ENCODE measurements at places on chromosomes 1 and 21.

DNA sequence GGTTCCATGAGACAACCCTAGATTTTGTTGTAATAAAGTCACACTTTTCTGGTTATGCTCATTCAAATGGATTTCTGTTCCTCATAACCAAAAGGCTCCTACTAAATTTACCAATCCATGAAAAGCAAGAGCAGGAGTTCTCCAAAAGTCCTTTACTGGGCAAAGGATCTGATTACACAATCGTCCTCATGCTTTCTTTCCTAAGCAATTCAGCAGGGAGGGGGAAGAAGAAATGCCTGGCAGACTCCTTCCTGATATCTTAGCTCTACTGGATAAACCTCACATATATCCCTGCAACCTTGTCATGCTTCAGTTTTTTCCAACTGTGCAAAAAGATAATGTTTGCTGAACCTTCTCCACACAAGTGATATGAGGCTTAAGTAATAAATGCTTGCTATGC lies 67.6 kb upstream of the GUCA2B start:
- DNase-seq = no peak

DNA sequence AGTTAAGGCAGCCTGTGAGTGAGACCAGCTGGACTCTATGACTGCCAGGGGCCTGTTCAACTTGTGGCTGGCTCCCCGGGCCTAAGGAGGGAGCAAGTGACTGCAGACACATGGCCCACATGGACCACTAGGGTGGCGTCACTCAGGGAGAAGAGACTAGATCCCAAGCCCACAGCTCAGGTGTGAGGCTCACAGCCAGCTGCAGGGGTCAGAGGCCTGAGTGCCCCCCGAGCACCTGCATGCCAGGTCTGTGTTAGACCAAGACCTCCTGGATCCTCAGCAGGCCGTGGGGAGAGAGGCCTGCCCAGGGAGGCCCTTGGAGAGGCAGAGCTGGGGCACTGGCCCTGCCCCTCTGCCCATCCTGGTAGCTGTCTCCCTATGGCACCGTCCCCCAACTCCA lies 142.4 kb upstream of the RUNX3 start:
- no peak for DNase-seq

DNA sequence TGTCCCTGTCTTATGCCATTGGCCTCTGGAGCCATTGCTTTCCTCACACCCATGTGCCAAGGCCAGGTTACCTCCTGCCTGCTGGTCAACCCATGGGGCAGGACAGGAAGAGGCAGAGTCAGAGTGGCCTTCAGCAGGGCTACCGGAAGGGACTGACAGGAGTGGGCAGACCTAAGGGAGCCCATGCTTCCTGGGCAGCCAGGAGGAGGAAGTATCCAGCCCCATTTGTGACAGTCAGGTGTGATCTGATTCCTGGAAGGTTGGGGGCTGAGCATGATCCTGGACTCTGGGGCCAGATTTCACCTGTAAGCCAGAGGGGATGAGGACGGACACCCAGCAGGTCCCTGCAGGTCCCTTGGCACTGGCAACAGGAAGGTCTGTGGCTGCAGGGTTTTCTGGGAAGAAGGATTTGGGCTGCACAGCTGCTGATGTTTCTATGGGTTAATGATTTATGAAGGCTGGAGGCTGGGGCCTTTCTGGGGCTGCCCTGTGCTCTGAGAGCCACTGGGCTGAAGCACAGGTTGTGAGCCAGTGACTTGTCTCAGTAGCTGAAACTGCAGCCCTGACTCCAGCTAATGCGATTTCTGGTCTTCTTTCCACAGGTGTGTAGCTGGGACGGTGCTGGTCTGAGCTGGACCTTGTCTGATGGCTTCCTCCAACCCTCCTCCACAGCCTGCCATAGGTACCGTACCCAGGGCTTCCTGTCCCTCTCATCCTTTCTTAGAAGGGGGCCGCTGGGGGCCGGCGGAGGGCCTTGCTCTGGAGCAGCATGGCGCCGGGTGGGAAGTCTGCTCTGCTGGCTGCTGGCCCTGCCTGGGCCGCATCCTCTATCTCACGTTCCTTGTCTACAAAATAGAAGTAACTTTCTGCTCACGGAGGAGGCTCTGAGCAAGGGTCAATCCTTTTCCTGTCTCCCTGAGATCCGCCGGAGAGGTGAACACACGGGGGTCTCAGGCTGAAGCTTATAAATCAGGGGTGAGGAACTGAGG lies 40.7 kb downstream of the ARHGEF10L start:
- DNase-seq = no peak

DNA sequence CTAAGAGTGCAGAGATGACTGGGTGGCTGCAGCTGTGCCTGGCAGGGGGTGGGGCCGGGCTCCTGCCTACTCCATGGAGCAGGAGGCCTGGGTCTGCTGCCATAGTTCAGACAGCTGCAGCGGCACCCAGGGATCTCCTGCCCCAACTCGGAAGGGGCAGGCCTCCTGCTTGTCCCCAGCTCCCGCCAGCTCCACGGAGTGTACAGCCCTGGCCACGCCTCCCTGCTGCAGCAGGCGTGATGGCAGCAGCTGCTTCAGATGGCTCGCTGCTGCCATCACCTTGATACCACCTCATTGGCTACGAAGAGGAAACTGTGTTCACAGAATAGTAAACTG lies 35.9 kb downstream of the ACTL8 start:
- DNase-seq = no peak

GRCh38 chr1:10484521-10484920 lies 9.8 kb downstream of the PEX14 start:
- no peak for DNase-seq

- DNase-seq = no peak
Observed at GRCh38 chr21:46515109-46515508, 56.4 kb downstream of the DIP2A start.

GRCh38 chr1:58996341-58997059 lies 212.7 kb upstream of the JUN start:
- no peak for DNase-seq

DNA sequence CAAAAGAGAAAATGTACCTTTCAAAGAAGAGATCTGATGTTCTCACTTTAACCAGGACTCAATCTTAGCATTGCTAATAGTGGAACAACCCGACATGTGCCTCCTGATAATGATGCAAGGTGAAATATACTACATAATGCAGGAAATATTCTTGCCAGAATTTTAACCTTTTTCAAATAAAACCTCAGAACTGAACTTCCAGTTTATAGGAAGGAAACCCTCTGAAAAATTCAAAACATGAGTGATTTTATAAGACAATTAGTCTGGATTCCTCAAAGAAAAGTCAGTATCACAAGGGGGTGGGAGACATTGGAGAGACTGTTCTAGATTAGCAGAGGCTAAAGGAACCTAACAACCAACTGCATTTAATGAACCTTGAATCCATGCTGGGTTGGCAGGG lies 18.1 kb downstream of the AHCYL1 start:
- no peak for DNase-seq

GRCh38 chr1:103901072-103901471 lies 151.4 kb downstream of the AMY1C start:
- no peak for DNase-seq

DNA sequence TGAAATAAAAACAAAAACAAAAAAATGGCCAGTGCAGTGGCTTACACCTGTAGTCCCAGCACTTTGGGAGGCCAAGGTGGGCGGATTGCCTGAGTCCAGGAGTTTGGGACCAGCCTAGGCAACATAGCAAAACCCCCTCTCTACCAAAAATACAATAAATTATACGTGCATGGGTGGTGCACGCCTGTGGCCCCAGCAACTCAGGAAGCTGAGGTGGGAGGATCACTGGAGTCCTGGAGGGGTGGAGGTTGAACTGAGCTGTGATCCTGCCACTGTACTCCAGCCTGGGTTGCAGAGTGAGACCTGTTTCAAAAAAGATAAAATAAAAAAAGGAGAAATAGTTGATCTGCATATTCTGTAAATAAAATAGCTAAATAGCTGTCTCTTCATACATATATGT lies 41.2 kb downstream of the HS2ST1 start:
- no peak for DNase-seq

DNA sequence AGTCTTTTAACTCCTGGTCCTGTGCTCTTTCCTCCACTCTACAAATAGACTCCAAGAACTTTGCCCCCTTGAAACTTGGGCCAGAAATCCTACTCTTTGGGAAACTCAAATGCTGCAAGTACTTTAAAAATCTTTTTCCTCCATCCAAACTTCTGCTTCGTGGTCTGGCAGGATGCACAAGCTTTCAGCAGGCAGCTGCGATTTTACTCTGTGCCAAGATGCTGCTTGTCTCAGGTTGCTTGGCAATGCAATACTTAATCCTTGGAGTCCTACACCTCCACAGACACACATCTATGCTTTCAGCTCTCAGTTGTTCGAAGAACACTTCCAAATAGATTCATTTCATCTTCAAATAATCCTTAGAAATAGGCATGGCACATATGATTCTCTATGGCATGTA lies 435.3 kb upstream of the USP24 start:
- DNase-seq = no peak

DNA sequence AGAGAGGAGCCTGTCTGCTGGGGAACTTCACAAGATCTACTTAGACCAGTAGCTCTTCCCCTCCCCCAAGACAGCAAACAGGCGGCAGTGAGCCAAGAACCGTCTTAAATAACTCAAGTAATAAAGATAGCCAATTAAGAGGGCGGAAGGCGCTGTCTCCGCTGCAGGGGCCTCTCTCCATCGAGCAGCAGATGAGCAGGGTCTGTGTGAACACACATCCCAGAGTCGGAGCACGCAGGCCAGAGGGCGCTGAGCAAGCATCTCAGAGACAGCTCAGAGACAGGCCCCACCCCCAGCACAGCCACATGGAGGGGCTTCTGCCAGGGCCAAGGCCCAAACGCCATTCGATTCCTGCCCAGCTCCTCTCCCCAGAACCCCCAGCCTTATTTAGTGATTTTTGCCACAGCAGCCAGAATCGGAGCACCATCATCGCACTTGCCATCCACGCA lies 11.1 kb downstream of the IFFO2 start:
- no peak for DNase-seq

- no peak for DNase-seq
Observed at GRCh38 chr1:12525311-12526181, 92.5 kb downstream of the DHRS3 start.

GRCh38 chr21:27422435-27422834 lies 455.5 kb upstream of the ADAMTS5 start:
- DNase-seq = no peak

GRCh38 chr1:91948501-91949355 lies 473 bp upstream of the BRDT start:
- DNase-seq = peak; percentile 7

DNA sequence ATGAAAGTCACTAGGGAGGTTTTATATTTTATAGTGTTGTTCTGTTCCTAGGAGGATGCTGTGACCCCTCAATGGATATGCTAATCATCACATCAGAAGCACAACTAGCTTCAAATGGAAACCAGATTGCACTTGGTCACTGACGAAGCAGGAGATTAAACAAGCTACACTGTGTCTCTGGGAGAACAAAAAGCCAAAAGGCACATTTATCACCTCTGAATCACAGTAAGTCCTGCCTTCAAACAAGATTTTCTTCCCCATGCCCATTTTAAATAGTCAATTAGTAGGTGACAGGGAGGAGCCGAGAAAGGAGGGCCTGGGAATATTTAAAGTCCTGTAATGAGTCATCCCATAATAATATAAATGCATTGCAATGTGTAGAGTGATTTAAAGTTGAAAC lies 38.1 kb downstream of the RGS2 start:
- no peak for DNase-seq

DNA sequence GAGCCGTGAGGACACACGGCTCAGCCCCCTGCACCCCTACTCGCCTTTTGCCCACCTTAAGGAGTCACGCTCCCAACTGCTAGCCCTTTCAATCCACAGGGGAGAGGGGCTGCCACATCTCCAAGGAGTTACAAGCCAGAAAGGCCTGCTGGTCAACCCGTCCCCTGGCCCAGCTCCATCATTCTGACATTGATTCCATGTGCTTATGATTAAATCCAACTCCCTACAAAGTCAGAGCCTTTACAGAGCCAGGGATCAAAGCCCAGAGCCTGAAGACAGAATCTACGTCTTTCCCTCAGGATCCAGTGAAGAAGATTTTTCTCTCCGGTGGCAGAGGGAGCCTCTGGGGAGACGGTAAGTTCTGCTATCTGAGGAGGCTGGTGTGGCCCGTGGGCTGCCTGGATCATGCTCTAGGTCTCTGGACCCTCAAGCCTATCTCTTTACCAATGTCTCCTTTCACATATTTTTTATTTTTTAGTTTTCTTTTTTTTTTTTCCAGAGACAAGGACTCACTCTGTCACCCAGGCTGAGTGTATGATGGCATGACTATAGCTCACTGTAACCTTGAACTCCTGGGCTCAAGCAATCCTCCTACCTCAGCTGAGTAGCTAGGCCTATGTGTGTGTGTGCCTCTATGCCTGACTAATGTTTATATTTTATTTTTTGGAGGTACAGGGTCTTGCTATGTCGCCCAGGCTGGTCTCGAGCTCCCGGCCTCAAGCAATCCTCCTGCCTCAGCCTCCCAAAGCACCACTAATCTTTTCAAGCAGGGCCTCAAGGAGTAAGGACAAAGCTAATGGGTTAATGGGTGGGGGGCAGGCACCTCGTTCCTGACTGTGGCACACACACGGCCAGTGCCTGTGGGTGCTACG lies 61.3 kb downstream of the SLC66A1 start:
- DNase-seq = no peak

GRCh38 chr1:204524986-204525385 lies 8.8 kb downstream of the MDM4 start:
- no peak for DNase-seq

DNA sequence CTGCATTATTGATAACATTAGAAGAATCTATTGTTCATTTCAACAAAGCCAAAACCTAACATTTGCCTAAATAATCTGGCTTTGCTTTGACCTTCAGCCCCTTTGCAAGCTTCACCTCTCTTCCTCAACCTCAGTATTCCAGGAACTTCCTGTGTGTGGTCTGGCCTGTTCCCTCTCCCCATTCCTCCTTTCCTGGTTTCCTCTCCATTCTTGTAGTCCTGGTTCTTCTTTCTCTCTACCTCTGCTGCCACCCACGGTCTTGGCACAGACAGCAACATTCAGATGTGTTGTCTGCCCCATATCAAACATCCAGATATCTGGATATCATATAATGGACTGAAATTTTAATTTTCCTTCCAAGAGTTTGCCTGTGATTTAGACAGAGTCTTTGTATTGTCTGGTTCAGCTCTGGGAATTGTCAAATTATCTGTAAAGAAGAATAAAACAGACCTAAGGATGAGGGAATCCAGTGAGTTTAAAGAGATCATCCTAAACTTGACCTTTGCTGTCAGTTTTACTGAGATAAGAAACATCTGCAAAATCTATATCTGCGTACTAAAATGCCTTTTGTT lies 148.1 kb upstream of the KCTD3 start:
- no peak for DNase-seq

GRCh38 chr21:35585878-35586277 lies 474.4 kb downstream of the SETD4 start:
- DNase-seq = no peak
